ENCODE measurements at places on chromosomes 3 and 15. TPM values are rescaled to one million over a fixed set of nuclear protein-coding genes. Genes with fewer than 3 reads are reported as not detected.

The KBTBD8 gene
- total RNA-seq = 1.4 TPM

DNA sequence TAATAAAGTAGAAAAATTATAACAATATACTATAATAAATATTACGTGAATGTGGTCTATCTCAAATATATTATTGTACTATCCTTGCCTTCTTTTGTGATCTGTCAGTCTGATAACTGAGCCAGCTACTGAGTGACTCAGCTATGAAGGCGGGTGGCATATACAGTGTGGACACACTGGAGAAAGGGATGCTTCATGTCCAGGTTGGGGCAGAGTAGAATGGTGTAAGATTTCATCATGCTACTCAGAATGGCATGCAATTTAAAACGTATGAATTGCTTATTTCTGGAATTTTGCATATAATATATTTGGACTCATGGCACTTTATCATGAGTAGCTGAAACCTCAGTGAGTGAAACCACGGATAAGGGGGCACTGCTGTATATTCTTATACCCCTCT is 172.9 kb upstream of the TBC1D5 start:
- DNase-seq = no peak
- H3K36me3 ChIP-seq = no peaks in the 10 kb centered on the region
- H3K27ac ChIP-seq = no peak overlapping the region
- H3K4me1 ChIP-seq = peaks cover 4% of the 10 kb centered on the region
- no peaks in the 10 kb centered on the region for H3K27me3 ChIP-seq
- H3K4me3 ChIP-seq = no peak overlapping the region

DNA sequence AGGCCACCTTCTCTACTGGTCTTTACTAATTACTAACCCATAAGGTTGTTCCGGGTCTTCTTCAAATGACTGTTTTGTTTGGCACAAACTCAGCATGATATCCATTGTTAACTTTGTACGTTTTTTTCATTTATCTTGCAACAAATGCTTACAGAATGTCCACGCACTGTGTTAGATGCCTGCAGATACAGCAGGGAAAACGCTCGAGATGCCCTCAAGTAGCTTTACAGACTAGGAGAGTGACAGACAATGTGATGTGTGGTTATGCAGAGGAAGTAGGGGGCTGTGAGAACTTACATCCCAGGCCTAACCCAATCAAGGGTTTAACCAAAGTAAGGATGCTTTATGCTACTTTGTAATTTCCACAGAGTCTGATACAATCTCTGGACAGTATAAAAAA is 949 bp upstream of the RFC4 start:
- no peaks in the 10 kb centered on the region for H3K27me3 ChIP-seq
- H3K36me3 ChIP-seq = peaks cover 5% of the 10 kb centered on the region
- peak overlapping the region; percentile 93 for H3K4me3 ChIP-seq

DNA sequence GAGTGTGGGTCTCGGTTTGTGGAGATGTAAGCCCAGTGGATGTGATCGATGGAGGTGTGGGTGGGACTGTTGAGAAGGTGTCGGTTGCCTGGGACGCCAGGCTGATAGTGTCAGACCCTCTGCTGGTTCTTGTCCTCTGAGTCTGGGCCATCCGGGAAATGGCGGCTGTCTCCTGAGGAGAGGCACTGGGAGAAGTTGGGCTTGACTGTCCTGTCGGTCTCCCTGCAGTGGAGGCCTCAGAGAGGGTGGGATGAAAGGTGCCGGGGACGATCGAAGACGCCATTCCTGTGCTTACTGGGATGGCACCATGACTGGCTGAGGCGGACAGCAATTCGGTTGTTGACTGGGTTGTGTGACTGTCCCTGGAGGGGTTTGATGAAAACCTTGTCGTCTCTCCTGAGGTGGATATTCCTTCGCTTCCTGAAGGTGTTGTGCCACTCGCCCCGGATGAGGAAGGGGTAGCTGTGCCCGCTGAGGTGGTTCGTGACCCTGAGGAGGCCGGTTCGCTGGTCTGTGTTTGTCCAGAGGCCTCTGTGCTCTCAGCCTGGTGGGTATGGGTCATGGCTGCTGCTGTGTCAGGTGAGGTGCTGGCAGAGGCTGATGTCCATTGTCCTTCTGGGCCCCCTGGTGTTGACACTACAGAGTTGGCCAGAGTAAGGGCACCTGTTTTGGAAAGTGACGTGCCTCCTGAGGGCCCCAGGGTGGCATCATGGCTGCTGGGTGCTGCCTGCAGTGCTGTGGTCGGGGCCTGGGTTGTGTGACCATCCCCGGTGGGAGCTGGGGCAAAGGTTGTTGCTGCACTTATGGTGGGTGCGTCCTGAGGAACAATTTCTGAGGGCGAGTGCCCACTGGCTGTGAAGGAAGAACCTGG is 22.8 kb downstream of the MUC4 start:
- H3K4me1 ChIP-seq = no peaks in the 10 kb centered on the region
- H3K36me3 ChIP-seq = peaks cover 25% of the 10 kb centered on the region
- no peak overlapping the region for H3K4me3 ChIP-seq

DNA sequence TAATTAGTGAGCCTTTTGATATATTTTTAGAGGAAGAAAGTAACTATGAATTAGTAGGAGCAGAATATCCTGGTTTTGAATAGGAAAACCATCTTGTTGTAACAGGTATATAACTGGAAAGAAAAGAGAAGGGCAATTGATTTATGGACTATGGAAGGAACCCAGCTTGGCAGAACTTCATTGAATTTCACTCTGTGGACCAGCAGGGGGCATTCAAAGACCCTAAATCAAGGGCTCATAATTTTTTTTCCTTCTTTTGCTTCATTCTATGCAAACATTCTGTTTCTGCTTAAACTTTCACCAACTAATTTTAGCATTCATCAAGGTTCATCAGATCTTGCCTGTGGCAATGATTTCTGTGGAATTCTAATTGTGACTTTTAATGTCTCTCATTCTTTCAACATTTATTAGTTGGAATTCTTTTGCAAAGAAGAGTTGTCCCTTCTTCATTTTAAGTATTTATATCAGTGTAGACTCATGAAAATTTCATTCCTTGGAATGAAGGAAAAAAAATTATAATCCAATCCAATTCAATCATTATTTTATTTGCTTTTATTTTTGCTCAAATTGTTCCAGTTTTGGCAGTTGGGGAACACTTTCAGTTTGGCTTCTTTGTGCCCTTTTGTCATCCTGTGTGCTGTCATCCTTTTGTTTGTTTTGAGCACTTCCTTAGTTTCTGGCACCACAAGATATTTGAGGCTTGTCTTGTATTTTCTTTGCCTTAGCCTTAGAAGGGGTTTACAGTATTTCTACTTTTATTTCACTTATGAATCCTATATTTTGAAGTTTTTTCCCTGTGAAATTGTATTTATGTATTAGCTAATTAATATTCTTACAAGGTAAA is 30.4 kb downstream of the NXPE3 start:
- H3K4me1 ChIP-seq = peaks cover 43% of the 10 kb centered on the region
- H3K27me3 ChIP-seq = no peaks in the 10 kb centered on the region
- peaks cover 12% of the 10 kb centered on the region for H3K36me3 ChIP-seq
- DNase-seq = peak; percentile 49

GRCh38 chr3:178236555-178237277 is 299.5 kb upstream of the KCNMB2 start:
- H3K36me3 ChIP-seq = no peaks in the 10 kb centered on the region
- no peaks in the 10 kb centered on the region for H3K27me3 ChIP-seq
- peak; percentile 24 for DNase-seq
- peak overlapping the region; percentile 65 for H3K4me3 ChIP-seq
- no peak overlapping the region for H3K27ac ChIP-seq

DNA sequence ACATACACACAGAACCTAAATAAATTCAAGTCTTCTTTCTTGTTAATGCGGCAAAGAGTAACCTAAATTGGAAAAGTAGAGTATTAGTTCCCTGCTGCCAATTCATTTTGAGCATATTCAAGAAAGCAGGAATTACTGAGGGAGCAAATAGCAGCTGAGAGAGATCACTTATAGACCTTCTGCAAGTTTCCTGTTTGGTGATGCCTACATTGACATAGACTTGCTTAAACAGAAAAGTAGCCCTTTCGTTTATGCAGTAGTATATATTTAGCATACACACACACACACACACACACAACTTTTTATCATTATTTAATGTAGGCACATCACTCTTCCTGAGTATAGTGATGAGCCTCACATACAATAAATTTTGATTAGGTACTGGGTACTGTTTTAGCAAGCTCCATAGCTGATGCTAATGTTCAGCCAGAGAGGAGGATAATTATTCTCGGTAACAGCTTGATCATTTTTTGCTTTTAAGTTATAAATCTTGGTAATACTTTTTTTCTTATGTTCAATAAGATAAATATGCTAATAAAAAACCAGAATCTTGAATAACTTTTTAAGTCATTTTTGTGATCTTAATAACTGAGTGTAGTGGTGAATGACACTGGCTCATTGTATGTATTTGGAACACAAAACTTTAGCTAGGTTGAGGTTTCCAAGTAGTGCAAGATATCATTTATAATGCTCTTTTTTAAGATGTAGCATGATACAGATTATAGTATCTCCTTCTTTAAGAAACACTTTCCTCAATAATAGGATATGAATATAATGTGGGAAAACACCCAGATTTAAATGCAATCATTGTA is 174.7 kb downstream of the MBNL1 start:
- no peak for DNase-seq
- peaks cover 34% of the 10 kb centered on the region for H3K36me3 ChIP-seq
- H3K4me1 ChIP-seq = peaks cover 74% of the 10 kb centered on the region
- no peaks in the 10 kb centered on the region for H3K27me3 ChIP-seq

Data from HFFc6 (cell line).